ENCODE measurements at places on chromosomes 1 and 21. TPM values are rescaled to one million over a fixed set of nuclear protein-coding genes. Genes with fewer than 3 reads are reported as not detected.

Gene GPR161
- total RNA-seq = 14.5 TPM

Gene SWT1
- total RNA-seq = 1.9 TPM

Gene IGSF21
- not detected for total RNA-seq

Gene LDLRAD1
- not detected for total RNA-seq

Gene FABP3
- 2.2 TPM for total RNA-seq

Gene PIAS3
- total RNA-seq = 48.5 TPM

Gene LCE3A
- total RNA-seq = not detected

Gene KLF17
- total RNA-seq = not detected

Gene SLAMF1
- not detected for total RNA-seq

Gene TCEA3
- 6.4 TPM for total RNA-seq

Gene ATP1A2
- total RNA-seq = not detected

Gene GBP4
- 0.18 TPM for total RNA-seq

Gene RSBN1
- 11.0 TPM for total RNA-seq

Gene USH2A
- total RNA-seq = 0.03 TPM

Gene NUDT4B
- total RNA-seq = not detected

Gene HES2
- not detected for total RNA-seq

Gene TRAPPC10
- 24.4 TPM for total RNA-seq

Gene HFM1
- not detected for total RNA-seq

Gene ARHGAP30
- not detected for total RNA-seq

Gene ESPN
- total RNA-seq = not detected

Gene PRAMEF11
- total RNA-seq = not detected

Gene MIXL1
- not detected for total RNA-seq

Gene LRRC3
- total RNA-seq = not detected

Gene TATDN3
- total RNA-seq = 12.1 TPM

Gene KNCN
- total RNA-seq = not detected

Gene TSPAN1
- 2.1 TPM for total RNA-seq

Gene SPRR2B
- not detected for total RNA-seq
